ENCODE measurements at places on chromosomes 1 and 21.

- DNase-seq = no peak
These were observed 844 bp downstream of the C1orf146 start for GRCh38 chr1:92218559-92218958.

GRCh38 chr1:156700736-156701531 is 4.4 kb downstream of the CRABP2 start:
- no peak for DNase-seq

DNA sequence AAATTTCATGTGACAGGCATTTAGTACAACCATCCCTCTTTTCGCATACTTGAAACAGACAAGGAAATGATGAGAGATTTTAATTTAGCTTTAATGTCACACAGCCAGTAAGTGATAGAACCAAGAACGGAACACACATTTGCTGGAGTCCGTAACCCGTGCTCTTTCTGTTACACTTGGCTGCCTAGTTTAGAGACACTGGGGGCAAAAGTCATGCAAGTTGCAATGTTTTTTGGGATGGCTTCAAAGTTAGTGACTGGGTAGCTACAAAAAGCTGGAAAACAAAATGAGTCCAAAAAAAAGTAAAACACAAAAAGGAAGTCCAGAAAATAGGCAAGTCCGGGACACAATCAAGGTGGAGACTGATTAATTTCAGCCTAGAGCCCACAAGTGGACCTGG is 5.9 kb downstream of the NID1 start:
- DNase-seq = no peak

- DNase-seq = no peak
These were observed 96.9 kb downstream of the PAPPA2 start for GRCh38 chr1:176559878-176560277.

DNA sequence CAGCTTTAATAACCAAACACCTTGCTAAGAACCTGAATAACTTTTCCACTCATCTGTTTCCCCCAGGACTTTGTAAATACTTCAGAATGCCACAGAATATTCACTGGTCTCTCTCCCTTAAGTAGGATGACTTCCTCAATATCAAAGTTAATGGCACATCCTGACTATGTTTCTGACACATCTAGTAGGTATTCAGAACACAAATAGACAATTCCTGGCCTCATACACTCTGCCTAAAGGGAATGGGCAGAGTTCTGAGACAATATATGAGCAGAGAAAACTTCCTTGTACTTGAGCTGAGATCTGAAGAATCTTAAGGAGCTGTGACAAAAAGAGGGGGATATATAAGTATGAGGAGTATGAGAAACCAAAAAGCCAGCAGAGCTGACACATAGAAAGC is 34.8 kb downstream of the ANKRD13C start:
- DNase-seq = no peak

GRCh38 chr1:22880174-22880601 is 92.5 kb downstream of the LACTBL1 start:
- DNase-seq = no peak

DNA sequence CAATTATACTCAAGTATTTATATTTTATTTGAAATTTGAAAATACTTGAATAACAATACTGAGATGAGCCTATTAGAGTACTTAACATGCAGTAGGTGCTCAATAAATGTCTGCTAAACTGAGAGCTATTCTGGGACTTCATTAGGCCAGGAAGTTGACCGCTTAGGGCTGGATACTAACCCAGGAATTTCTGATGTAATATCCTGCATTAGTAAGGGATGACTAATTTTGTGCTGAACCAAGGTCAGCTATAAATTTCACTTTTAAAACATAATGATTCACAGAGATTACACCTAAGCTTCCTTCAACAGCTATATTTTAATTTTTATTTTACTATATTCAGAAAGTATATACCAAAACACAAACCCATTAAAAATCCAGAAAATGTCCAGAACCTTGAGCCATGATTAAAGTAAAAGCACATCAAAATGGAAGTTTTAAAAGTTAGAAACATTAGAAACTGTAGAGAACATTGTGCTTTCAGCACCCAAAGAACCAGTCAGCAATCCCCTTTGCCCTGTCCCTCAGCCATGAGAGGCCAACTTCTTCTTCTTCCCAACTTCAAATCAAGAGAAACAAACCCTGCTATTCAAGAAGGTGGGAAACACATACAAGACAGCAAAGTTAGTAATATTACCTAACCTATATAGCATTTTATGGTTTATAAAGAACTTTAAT is 35.4 kb downstream of the WNT2B start:
- DNase-seq = no peak

DNA sequence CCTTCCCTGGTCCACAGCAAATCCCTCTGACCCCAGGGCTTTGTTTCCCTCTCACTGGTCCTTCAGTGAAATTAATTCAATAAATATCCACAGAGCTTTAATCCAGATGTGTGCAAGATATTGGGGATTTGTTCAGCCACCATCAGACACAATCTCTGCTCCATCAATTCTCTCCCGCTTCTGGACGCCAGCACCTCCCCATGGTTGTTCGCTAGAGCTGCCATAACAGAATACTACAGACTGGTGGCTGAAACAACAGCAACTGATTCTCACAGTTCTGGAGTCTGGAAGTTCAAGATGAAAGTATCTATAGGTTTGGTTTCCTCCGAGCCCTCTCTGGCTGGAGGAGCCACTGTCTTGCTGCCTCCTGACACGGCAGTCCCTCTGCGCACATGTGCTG is 303.9 kb downstream of the SMYD3 start:
- DNase-seq = no peak

GRCh38 chr1:231318568-231318967 is 19.1 kb downstream of the EXOC8 start:
- DNase-seq = no peak

DNA sequence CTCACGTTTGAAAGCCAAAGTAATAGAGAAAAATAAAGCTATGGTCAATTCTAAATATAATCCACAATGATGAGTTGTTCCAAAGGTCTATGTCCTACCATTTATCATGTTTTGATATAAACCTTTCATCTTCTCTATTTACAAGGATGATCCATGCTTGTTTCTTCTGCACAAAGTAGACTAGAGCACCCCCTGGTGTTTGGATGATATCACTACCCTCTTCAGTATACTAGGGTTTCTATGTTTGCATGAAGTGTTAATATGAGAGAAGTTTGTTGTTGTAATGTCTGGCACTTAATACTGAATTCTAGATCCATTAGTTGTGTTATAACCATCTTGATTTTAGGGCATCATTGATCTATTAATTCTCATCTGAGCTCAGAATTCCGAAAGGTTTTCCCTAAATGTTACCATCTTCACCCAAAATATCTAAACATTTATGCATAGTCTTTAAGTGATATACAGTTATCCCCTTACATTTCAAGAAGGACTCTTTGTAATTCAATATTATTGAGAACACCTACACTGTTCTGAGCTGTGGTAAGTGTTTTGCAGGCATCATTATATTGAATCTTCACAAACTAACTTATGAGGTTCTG is 21.1 kb downstream of the CLDN8 start:
- DNase-seq = no peak

GRCh38 chr21:43734131-43734927 is 15.4 kb downstream of the PDXK start:
- no peak for DNase-seq

DNA sequence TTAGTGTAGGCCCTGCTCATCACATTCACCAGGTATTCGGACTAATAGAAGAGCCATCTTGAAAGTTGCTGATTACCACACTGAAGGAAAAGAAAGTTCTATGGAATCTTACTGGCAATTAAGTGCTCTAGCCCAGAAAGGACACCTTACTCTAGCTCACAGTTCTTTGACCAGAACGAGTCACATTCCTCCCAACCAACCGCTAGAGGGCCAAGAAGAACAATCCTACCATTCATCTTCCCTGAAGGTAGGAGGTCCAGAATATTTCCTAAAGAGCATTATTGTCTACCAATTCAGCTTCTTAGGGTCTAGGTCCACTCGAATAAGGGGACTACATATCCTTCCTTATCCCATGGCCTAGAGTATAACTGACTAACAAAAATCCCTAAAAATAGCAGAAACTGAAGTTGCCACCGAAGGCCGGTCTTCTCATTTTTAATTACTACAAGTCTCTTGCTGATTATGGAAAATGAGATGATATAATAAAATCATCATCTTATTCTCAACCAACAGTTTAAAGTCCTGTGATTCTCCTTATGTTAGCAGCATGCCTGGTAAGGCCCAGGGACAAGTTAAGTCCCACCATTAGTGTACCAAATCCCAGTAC is 2.7 kb upstream of the FMO1 start:
- no peak for DNase-seq

GRCh38 chr1:175163702-175164101 is 28.9 kb downstream of the KIAA0040 start:
- no peak for DNase-seq

- DNase-seq = no peak
These were observed 19.9 kb downstream of the NIBAN1 start for GRCh38 chr1:184954232-184954995.

- no peak for DNase-seq
These were observed 149.7 kb downstream of the LYPLAL1 start for GRCh38 chr1:219323426-219323825.

- no peak for DNase-seq
These were observed 663.9 kb downstream of the AJAP1 start for GRCh38 chr1:5318143-5318816.

DNA sequence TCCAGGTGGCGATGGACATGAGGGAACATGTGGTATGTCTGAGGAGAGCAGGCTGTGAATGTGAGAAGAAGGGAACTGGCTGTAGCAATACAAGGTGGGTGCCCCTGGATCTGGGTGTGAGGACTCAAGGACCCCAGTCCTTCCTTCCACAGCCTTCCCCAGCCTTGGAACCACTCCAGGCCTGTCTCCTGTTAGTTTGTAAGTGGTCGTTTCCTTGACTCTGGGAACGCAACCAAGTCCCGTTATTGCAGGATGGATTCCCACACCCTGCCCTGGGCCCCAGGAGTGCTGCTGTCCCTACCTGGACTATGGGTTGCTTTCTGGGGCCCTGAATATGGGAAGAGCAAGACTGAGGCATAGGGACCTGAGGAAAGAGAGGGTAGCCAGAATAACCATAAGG is 47.2 kb upstream of the VANGL1 start:
- DNase-seq = no peak

- DNase-seq = no peak
These were observed 7.2 kb upstream of the OPTC start for GRCh38 chr1:203486618-203487370.

- DNase-seq = no peak
These were observed 11.2 kb upstream of the CREG1 start for GRCh38 chr1:167564612-167565270.

DNA sequence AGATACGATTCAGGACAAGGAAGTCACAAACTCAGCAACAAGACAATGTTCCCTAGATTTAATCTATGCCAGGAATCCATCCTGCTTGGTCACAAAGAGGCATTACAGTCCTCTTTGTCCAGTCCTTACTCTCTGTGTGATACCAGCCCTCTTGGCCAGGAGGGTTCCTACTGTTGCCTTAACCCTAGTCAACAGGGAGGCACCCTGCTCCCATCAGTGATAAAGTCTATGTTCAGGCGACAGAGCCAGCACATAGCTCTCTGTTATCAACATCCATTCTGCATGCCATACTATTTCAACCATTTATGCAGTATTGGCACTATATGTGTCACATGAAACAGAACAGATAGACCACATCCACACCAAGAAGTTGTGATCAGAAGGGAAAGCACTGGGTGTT is 4.4 kb upstream of the NPL start:
- DNase-seq = no peak

DNA sequence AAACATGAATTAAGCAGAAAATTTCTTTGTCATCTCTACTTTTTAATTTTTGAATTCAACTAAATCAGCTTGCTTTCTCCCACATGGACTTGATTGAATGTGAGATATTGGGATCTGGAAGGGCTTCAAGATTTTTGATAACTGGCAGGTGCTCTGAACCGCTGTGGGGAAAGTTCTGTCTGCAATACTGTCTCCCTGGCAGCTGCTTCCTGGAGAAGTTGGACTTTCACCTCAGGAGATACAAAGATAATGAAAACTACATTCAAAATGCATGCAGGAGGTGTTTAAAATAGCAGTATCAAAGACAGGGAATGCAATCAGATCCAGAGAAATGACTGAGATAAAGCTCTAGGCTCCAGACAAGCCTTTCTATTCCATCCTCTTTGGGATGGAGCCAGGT is 338.3 kb downstream of the NEGR1 start:
- no peak for DNase-seq

GRCh38 chr1:179510038-179510437 is 65.7 kb downstream of the NPHS2 start:
- no peak for DNase-seq

DNA sequence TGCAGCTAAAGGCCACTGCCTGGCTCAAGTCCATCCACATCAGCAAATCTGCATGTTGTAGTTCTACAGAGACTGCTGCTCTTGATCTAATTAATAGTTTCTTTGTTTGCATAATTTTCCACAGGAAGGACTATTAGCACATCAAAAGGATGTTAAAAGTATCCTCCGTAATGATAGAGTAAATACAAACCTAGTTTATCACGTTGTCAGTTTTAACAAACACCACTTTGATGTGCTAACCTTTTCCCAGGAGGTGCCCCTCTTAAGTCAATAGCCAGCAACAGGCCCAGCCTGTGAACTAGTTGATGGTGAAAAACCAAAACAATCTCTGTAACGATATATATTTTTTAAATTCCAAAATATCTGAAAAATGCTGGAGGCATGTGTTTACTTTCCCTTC is 64.2 kb upstream of the SLC22A15 start:
- no peak for DNase-seq

DNA sequence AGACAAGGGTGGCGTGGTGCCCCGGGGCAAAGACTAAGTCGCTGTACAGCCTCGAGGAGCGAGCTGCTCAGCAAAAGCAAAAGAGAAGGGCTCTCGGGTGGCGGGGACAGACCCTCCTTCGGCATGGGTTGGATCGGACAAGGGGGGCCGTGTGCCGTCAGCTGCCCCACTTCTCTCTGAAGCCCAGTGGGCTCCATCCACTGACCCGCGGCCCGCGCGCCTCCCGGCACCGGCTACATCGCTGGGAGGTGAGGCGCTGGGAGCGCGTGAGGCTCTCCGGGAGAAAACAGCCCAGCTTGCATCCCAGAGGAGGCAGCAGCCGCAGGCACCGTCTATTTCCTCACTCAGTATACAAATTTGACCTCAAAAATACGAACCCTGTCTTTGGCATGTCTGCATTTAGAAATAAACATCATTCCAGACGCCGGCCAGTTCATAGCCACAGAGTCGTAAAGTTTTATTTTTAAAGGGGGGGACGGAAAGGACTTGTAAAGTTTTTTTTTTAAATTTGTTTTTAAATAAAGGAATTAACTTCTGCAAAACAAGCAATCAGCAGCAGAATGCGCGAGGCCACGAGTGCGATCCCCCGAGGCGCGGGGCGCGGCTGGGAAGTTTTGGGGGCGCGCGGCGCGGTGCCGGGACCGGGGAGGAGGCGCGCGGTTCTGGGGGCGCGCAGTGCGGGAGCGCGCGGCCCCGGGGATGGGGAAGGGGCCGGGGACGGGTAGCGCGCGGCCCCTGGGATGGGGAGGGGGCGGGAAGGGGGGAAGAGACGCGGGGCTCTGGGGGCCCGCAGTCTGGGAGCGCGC is 689 bp upstream of the GPR137B start:
- DNase-seq = no peak

- no peak for DNase-seq
These were observed 41.3 kb upstream of the DHCR24 start for GRCh38 chr1:54928327-54928726.

Measured in activated T-cell treated with anti-CD3 and anti-CD28 coated beads for 24 hours (primary cell).